ENCODE measurements at places on chromosomes 4 and X.

DNA sequence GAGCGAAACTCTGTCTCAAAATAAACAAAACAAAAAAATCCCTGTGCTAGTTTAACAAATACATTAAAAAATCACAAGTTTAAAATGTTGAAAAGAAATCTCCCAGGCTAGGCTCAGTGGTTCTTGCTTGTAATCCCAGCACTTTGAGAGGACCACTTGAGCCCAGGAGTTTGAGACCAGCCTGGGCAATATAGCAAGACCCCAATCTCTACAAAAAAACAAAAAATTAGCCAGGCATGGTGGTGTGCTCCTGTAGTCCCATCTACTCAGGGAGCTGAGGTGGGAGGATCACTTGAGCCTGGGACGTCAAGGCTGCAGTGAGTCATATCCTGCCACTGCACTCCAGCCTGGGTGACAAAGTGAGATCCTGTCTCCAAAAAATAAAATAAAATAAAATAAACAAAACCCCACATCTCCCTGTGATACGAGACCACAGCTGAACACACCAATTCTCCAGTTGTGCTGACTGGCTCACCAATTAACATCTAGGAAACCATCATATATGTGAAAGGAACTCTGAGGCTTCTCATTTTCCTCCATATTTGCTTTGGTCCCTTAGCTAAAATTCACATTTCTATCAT, 7.3 kb downstream of the RPS4X start:
- DNase-seq = no peak

- no peak for DNase-seq
These were observed 1.5 kb upstream of the NSD2 start for GRCh38 chr4:1869530-1870327.

GRCh38 chrX:86421771-86422170, 273.5 kb downstream of the DACH2 start:
- no peak for DNase-seq

- no peak for DNase-seq
These were observed 22.8 kb upstream of the MUC7 start for GRCh38 chr4:70449220-70449619.

GRCh38 chr4:122577808-122578781, 42.8 kb downstream of the IL21 start:
- DNase-seq = no peak

DNA sequence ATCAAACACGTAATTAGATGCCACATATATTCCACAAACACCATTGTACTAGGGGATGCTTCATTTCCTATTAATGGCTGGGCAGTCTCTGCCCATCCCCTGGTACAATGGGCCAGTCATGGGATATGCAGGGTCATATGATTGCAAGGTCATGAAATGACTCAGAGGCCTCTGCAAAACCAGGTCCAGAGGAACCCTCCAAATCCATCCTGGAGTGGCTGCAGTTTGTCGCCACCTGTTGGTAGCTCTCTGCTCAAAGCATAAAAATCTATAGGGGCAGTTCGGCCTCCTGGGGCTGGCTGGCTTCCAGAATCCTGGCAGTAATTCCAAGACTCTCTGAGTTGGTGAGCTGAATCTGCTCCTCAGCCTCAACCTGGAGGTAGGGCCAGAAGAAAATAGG, 22.9 kb upstream of the PUDP start:
- DNase-seq = no peak

- no peak for DNase-seq
These were observed 127.8 kb downstream of the PHKA2 start for GRCh38 chrX:18855919-18856644.

- no peak for DNase-seq
These were observed 8.6 kb downstream of the NOP14 start for GRCh38 chr4:2954358-2955185.

GRCh38 chr4:165711436-165711835, 161.6 kb upstream of the TLL1 start:
- no peak for DNase-seq

GRCh38 chr4:110510955-110511544, 35.1 kb downstream of the ENPEP start:
- no peak for DNase-seq

DNA sequence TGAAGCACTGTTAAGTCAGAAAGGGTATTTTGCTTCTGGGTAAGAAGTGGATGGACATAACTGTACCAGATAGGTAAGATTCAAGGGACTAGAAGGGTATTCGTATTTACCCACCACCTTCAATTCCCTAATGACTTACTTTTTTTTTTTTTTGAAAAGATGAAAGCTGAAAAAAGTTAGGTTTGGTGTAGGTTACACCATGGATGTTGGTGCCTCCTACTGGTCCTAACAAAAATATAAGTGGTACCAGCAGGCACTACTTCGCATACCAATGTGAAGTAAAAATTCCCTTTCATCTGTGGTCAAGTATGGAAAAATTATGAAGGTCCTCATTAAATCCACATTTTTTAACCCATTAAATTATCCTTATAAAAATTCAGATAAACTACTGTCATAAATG, 7.2 kb downstream of the ANKRD17 start:
- DNase-seq = no peak

DNA sequence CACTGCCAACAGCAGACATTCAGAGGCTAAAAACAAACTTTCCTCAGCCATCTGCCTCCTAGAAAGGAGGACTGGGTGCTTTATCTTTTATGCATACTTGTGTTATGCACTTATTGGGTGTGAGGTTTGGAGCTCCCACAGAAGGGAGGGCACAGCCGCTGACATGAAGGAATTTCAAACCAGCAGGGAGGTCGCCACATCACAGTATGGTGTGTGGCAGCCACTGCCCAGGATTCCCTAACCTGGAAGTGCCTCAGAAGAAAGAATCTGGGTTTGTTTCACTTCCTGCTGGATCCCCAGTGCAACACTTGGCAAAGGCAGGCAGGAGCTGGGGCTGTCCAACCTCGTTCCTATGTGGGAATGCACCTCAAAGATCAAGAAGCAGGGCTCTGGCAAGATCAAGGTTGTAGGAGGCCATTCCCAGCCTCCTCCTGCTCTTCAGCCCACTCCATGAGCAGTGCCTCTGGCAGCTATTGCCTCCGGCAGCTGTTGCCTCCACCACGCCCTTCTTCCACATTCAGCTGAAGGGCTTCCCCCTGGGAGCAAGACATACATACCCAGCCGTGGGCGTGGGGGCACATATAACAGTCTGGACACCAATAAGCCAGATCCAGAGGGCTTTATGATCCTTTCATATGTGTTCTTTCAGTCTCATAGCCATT, 109.0 kb upstream of the MAMLD1 start:
- DNase-seq = no peak

- peak; percentile 47 for DNase-seq
These were observed at the start of gene PCDH10 for GRCh38 chr4:133148690-133149363. TSS of gene PCDH10 (plus strand) at chr4:133149294. CDS start at chr4:133150141, 847 bp downstream.

DNA sequence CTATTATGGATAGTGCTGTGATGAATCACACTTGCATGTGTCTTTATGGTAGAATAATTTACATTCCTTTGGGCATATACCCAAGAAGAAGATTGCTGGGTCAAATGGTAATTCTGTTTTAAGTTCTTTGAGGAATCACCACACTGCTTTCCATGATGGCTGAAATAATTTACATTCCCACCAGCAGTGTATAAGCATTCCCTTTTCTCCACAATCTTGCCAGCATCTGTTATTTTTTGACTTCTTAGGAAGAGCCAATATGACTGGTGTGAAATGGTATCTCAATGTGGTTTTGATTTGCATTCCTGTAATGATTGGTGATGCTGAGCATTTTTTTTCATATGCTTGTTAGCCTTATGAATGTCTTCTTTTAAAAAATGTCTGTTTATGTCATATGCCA, 1120.2 kb downstream of the ARAP2 start:
- no peak for DNase-seq

GRCh38 chrX:11944501-11944900, 186.5 kb downstream of the MSL3 start:
- no peak for DNase-seq

DNA sequence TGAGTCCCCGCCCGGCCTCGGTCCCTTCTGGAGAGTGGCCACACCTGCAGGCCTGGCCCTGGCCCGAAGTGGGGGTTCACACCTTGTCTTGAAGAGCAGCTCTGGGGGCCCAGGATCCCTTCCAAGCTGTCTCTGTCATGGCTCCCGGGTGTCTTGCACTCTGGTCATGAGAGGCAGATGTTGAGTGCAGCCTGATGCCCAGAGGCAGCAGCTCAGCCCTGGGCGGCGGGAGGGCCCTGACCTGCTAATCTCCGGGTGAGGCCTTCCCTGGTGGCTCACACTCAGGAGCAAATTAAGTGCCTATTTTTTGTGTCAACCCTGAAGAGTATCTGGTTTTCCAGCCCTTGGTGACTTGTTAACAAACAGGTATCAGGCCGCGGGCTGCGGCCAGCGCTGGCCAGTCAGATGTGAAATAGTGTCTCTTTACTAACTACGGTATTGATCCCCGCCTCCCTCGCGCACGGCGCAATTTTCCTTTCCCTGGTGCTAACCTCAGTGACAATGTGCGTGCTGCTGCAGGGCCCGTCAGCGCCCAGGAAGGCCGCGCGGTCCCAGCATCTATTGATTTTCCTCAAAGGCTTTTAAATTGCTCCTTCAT, 24.2 kb downstream of the NKX1-1 start:
- DNase-seq = no peak

- DNase-seq = peak; percentile 11
These were observed 68.0 kb downstream of the ATP8A1 start for GRCh38 chr4:42588909-42589308.

- no peak for DNase-seq
These were observed 77.4 kb downstream of the WDR19 start for GRCh38 chr4:39259571-39260330.

DNA sequence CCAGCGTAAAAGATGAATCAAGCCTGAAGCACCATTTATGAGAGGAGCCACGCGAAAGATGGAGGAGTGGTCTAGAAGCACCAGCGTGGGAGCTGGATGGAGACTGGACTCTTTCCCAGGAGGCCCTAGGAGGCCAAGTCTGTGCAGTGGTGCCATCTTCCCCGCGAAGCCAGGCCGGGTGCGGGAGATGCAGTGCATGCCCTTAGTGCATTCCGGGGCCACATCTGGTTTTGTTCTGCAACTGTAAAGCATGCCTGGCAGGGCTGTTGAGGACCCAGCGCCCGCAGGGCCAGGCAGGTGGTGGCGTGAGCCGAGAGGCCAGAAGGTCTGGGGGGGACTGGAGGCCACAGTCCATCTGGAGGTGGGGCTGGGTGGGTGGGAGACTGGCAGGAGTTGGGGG, 78.6 kb upstream of the ADRA2C start:
- no peak for DNase-seq

GRCh38 chr4:153241970-153242838, 38.0 kb downstream of the TRIM2 start:
- DNase-seq = peak; percentile 76

DNA sequence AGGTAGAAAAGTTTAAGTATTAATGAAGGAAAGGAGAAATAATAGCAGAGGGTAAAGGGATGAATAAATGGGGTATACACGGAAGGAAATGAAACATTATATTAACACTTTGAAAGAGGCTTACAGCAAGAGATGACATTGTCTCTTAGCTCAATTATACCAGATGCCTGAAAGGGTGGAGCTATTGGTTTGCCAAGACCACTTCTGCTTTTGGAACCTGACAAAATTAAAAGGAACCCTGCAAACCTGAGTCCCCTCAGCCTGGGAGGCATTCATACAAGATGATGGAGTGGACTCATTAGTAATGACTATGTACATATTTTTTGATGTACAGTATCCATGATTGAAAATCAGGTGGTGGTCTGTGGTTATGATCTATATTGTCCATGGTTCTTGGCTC, 45.1 kb upstream of the HPF1 start:
- DNase-seq = no peak

- DNase-seq = no peak
These were observed 22.1 kb upstream of the SLC34A2 start for GRCh38 chr4:25633541-25633940.

- no peak for DNase-seq
These were observed 76.2 kb downstream of the DOCK11 start for GRCh38 chrX:118571836-118572235.

DNA sequence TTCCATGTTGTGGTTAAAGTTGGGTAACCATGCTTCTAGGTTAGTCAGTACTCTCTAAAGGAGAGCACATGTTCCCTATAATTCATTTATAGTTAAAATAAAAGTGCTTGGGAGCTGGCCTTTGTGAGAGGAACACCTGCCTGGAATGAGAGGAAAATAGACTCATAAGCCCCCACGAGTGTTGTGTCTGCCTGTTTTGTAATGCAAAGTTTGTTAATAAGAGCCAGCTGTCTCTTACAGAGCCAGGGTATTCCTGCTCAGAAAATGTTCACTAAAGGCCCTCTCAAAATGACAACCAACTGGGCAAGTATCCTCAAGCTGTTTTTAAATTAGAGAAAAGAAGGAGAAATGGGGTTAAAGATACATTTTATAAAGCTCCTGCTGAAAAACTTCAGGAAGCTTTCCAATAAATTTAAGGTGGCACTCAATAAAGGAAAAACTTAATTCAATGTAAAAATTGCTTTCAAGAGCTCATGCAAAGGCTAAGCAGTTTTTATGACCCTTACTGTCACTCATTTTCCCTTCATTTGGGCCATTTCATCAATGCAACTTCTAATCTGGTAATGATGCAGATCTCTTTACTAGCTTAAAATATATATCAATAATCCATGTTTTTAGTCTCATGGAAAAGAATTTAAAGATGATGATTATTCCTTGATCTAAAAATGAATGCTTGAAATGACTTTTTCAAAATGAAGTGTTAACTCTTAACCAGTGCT, 793.6 kb downstream of the STPG2 start:
- peak; percentile 66 for DNase-seq

GRCh38 chrX:139639253-139639652, 68.7 kb downstream of the MCF2 start:
- DNase-seq = no peak

- no peak for DNase-seq
These were observed 108.6 kb downstream of the PALLD start for GRCh38 chr4:168605411-168605810.

DNA sequence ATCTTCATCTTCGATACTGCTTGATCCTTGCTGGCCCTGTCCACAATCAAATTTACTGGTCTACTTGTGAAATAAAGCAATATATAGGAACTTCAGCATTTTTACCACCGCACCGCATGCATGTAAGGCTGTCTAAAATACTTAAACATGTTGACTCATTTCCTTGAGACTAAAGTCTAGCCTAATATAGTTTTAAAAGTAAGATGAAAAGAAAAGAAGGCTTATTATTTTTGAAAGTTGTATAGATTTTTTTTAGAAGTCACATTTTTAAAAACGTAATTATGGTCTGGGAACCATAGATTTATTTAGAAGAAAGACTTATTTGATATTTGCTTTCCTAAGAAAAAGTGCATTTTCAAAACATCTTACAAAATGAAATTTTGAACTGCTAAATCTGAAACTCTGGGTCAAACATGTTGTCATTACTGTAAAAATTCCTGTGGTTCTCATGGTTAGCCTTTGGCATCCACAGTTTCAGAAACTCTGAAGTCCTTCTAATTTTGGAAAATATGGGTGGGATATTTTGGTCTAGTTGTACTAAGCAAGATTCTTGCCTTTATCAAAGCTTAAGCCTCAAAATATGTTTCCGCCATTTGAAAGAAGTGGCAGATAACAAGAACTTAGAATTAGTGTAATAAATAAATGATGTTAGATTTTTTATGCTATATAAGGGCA, 423.5 kb upstream of the CTSO start:
- no peak for DNase-seq

Data from NCI-H524 treated with DMSO at 0.1 percent for 48 hours (cell line).